ENCODE measurements at places on chromosomes 1 and 21. TPM values are rescaled to one million over a fixed set of nuclear protein-coding genes. Genes with fewer than 3 reads are reported as not detected.

CRYAA gene
- total RNA-seq: not detected

RPTN gene
- not detected for total RNA-seq

PRAMEF6 gene
- total RNA-seq: not detected

HSD3B1 gene
- total RNA-seq: not detected

HHIPL2 gene
- 9.7 TPM for total RNA-seq

IPP gene
- 4.1 TPM for total RNA-seq

FCAMR gene
- total RNA-seq: not detected

HLX gene
- total RNA-seq: 4.2 TPM

POGK gene
- 28.5 TPM for total RNA-seq

VSIG8 gene
- not detected for total RNA-seq

GNG12 gene
- 69.6 TPM for total RNA-seq

CYP4Z1 gene
- not detected for total RNA-seq

HHAT gene
- 1.5 TPM for total RNA-seq

PRKCZ gene
- total RNA-seq: 9.6 TPM

SMIM1 gene
- 1.3 TPM for total RNA-seq

USF1 gene
- 44.7 TPM for total RNA-seq

CAPN9 gene
- total RNA-seq: not detected

S100B gene
- not detected for total RNA-seq
